Lung (tissue), 17 donors: ENCODE measurements at places on chromosomes 3 and 15. TPM values are rescaled to one million over a fixed set of nuclear protein-coding genes. Genes with fewer than 3 reads are reported as not detected.

IQCH gene
- total RNA-seq = 10.5 TPM

CELSR3 gene
- total RNA-seq = 2.0 TPM

CCDC54 gene
- total RNA-seq = not detected

MLF1 gene
- total RNA-seq = 35.3 TPM

TTLL13 gene
- 0.34 TPM for total RNA-seq

DNA sequence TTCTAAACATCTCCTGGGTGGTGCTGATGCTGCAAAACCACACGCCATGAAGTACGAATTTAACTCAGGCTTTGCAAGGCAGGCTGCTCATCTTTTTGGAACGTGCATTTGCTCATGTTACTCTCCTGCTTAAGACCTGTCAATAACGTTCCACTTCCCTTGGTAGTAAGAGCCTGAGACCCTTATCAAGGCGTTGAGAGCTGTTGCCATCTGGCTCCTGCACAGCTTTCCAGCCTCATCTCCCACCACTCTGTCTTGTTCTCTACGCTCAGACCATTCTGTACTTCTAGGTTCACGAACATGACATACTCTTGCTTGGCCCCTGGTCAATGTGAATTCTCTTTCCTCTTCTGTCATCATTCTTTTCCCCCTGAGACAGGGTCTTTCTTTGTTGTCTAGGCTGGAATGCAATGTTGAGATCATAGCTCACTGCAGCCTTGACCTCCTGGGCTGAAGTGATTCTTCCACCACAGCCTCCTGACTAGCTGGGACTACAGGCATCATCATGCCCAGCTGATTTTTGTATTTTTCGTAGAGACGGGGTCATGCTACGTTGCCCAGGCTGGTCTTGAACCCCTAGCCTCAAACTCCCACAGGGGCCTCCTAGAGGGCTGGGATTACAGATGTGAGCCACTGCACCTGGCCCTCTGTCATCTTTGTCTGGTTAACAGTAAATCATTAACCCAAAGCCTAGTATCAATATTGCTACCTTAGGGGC lies 202.8 kb downstream of the CADPS start:
- DNase-seq = no peak

- DNase-seq = peak; percentile 9
Observed at GRCh38 chr3:80010021-80010571, 242.3 kb upstream of the ROBO1 start.

DNA sequence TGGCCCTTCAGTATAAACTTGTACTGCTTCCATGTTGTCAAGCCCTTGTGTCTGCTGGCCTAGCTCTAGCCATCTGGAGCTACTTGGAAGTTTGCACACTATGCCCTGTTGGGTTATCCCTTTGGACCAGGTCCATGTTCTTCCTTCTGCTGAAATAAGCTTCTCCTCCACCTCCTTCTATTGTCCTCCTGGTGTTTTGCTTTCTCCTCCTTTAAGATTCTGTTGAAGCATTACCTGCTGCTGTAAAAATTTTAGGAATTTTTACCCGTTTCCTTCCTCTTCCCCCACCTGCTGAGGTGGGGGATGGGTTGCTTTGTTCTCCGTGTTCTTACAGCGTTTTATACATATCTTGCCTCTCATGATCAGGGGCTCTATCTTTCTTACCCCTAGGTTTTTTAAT lies 51.7 kb downstream of the SH3GL3 start:
- peak; percentile 43 for DNase-seq

DNA sequence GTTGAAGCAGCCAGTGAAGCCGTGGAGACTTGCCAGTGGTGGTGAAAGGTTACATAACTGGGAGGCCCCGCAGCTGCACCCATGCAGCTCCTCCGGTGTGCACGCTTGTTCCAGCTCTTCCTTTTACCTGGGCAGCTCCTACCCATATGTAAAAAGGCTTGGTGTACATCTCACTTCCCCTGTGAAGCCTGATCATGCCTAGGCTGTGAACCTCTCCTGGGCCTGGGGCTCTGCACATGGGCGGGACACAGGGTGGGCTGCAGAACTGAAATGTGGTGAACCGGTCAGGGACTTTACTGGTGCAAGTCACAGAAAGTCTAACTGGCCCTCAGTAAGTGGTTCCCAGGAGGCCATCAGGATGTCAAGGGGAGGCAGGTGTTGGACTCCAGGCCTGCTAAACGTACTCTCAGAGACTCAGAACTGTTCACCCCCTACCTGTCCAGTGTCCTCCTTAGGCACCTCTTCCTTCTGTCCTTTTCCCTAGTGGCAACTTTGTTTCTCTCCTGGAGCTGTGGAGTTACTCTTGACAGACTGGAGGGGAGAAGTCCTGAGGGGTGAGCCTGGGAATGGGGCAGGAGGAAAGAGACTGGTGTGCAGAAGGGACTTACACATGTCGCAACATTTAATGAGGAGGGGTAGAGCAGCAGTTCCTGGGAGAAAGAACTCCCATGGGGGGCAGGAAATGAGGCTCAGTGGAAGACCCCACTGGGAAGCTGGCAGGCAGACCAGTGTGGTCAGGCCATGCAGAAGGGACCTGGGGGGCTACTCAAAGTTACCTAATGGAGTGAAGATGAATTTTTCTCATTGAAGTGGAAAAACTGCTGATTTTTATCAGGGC lies 148.1 kb downstream of the EEFSEC start:
- no peak for DNase-seq

DNA sequence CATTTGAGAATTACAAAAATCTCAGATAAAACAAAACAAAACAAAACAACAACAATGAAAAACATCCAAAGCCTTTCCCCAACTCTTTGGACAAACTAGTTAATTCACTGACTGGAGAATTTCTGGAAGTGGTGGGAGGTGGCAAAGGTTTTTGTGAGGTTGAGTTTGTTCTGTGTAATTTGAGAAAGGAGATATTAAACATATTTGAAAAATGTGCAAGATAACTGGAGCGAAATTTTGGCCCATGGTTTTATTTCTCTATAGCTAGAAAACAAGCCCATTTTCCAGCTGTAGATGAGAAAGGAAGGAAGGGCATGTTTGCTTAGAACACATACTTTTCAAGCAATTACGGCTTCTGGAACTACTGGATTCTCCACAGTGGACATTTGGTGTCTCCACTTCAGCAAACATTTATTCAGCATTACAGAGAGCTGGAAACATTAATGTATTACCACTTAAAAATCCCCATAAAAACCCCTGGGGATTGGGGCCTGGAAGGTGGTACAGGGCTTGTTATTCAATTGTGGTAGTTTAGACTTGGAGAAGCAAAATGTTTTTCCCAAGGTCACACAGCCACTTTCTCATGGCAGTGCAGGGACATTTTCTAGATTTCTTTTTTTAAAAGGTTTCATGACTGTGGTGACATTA lies 135.8 kb downstream of the THSD4 start:
- no peak for DNase-seq

GRCh38 chr3:14177580-14178246 lies 688 bp downstream of the XPC start:
- no peak for DNase-seq
